ENCODE measurements at places on chromosomes 16 and 17.

DNA sequence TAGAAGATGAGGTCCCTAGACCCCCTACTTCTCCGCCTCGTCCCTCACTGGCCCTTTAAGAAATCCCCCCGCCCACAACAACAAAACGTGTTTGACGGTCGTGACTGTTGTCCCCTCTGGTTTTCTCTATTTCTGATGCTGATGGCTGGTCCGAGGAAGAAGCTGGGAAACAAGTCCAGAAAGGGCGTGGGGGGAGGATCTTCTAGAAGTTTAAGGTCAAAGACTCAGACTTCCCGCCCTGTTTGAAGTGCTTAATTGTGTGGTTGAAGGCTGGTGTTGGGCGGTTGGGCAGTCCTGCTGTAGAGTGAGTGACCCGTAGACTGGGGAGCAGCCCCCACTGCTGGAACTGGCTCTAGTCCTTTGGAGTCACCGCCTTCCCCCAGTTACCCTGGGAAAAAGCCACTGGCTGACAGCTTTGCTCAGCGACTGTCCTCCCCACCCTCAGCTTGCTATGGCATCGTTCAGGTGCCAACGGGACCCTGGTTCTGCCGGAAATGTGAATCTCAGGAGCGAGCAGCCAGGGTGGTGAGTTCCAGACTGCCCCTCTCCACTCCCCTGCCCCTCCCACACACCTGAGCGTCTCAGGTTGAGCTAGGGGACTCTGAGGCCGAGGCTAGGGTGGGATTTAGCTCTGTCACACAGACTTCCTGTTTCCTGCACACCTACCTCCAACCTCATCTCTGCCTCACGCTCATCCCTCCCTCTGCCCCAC, 1.6 kb downstream of the MLLT6 start:
- no peak for DNase-seq

DNA sequence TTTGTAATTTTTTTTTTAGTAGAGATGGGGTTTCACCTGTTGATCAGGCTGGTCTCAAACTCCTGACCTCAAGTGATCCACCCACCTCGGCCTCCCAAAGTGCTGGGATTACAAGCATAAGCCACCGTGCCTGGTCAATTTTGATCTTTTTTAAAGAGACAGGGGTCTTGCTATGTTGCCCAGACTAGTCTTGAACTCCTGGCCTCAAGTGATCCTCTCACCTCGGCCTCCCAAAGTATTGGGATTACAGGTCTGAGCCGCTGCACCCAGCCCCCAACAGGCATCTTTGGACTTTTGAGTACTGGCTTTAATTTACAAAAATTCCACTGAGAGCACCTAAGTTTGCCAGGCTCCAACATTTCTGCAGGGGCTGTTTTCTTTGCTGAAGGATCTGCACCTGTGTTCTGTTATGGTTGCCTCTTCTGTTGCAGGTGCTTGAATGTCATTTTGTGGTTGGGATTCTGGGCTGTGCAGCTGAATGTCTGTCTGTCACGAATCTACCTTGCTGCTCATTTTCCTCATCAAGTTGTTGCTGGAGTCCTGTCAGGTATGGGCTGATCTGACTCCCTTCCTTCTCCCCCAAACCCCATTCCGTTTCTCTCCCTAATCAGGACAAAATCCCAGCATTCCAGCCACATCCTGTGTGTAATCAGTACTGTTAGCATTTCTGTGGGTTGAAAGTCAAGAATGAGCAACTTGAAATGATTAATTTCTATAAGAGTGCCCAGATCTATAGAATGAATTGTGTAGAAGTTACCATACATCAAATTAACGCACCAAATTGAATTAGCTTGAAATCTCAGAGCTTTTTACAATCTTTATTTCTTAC, 8.5 kb downstream of the G6PC1 start:
- DNase-seq, result no peak

DNA sequence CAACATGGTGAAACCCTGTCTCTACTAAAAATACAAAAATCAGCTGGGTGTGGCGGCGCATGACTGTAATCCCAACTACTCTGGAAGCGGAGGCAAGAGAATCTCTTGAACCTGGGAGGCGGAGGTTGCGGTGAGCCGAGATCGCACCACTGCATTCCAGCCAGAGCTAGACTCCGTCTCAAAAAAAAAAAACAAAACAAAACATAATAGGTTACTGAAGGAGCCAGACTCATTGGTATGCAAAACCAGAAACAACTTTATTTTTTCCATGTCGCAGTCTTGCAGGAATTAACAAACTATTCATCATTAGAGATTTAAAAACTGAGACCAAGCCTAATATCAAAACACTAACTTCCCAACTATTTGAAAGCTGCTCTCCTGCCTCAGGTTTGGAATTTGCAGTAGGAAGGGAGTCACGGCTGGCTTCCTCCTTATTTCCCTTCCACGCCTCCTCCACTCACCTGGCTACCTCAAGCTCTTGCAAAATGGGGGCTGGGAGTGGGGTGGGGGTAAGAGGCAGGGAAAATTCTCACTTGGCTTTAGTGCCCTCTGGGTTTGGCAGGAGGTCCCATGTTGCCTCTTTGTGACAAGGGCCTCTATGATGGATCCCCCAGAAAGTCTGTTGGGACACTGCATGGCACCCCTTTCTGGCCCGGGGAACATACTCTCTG, 34.1 kb upstream of the MYH10 start:
- DNase-seq, result no peak

GRCh38 chr16:50037662-50038220, 12.7 kb downstream of the CNEP1R1 start:
- no peak for DNase-seq

DNA sequence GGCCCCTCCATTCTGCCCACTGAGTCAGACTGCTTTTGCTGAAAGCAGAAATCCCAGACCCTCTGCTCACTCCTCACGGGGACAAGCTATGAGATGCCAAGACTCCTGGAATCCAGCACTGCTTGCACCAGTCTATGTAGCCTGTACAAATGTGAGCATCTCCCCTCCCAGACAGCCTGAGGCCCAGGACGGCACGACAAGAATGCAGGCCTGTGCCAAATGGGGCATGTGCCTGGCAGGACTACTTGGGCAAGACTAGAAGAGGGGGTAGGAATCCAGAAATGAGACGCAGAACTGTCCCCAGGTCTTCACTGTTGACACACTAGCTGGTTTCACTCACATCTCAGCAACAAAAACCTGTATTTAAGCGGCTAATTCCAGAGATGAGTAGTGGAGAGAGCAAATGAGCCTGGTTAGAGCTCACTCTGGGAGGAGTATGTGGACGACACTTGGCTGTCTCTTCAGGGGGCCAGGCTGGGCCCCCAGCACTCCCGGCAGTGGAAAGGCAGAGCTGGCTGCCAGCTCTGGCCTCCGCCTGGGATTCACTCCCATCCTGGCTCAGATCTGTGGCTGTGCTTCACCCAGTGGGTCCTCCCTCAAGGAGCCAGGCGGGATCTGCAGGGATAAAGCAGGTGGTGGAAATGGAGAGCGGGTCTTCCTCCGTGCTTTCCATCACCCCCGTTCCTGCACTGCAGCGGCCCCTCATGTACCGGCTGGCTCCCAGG, 2.9 kb upstream of the MYO1C start:
- DNase-seq, result no peak

DNA sequence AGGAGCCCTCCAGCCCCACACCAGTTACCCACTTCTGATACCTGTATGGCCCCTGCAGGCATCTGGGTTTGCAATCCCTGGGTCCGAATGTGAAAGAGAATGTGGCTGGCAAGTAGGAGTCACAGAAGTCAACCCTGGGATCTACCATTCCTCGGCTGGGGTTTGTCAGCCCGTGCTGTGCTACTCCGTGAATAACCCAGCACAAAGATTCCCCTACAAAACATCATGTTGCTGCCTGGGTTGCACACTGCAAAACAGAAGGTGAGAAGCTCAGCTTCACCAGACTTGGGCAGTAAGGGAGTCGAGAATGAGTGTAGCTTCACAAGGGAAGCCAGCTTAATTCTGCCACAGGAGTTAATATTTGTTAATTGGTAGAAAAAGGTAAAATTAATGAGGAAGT, 137.1 kb downstream of the ZFHX3 start:
- no peak for DNase-seq

DNA sequence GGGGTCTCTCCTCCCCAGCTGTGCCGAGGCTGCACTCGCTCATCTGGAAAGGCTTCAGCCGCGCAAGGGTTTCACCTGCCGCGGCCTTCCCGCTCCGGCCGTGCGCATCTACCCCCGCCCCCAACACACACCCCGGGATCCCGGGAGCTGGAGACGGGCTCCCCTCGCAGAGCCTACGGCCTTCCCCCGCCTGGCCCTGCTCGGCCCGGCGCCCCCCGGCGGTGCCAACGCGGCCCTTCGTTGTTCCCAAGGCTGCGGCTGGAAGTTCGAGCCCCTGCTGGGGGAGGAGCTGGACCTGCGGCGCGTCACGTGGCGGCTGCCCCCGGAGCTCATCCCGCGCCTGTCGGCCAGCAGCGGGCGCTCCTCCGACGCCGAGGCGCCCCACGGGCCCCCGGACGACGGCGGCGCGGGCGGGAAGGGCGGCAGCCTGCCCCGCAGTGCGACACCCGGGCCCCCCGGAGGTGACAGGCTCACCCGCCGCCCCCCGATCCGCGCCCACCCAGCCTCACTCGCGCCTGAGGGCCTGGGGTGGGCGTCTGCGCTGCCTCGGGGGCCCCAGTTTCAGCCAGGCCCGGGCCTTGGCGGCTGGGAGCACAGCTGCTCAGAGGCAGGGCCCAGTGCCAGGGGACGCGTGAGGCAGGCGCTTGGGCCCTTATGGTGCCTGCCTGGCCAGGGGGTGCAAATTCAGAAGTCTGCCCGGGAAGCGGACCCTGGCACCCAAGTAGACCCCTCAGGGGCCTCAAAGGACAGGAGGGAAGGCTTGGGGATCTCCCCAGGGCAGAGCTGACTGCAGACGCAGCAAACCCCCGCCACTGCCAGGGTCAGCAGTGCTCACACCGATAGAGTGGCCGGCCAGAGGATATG, 11.2 kb downstream of the GALK1 start:
- no peak for DNase-seq

DNA sequence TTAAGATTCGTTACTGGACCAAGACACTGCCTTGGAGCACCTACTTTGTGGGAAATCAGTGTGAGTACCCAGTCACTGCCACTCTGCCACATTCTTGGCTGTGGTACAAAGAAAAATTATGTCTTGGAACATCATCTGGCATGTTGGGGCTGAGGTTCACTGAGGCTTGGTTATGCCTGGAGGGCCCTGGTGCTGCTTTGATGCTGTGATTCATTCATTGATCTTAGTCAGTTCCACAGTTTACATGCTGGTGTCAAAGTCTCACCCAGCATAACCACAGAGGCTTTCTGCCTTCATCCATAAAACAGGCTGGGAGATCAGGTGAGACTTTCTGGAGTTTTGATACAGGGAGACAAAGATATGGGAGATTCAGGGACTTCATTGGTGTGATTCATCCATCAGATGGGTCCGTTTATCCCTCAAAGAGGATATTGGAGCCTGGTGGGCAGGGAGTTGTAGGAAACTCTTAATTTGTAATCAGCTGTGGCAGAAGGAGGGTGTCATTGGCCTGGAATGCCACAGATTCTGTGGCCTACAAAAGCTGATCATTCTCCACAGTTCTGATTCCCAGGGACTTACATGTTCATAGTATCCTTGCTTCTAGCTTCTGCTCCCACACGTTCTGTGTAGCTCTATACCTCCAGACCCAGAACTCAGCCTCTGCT, 322.5 kb downstream of the PMP22 start:
- no peak for DNase-seq

DNA sequence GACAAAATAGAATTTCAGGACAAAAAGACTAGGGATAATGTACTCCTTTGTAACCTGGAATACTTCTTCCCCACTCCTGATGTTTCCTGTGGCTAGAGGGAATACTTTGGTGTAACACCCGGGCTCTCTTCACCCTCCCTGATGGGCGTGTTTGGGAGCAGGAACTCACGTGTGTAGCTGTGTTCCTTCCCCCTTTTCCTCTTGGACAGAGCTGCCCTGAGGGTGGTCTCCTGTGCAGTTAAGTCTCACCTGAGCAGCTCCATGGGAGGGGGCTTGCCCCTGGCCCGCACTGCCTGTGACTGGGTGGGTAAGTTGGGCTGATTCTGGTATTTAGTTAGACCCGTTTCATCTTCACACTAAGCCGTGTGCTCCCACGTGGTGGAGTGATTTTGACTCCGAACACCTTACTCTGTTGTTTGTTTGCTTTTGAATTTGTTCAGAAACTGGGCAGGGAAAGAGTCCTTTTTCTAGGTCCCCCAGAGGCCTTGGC, 87.9 kb downstream of the OR1D5 start:
- DNase-seq, result no peak

GRCh38 chr17:57806167-57806830, 43.5 kb downstream of the MRPS23 start:
- DNase-seq, result no peak

GRCh38 chr17:59623151-59623550, 3.5 kb downstream of the CLTC start:
- no peak for DNase-seq

DNA sequence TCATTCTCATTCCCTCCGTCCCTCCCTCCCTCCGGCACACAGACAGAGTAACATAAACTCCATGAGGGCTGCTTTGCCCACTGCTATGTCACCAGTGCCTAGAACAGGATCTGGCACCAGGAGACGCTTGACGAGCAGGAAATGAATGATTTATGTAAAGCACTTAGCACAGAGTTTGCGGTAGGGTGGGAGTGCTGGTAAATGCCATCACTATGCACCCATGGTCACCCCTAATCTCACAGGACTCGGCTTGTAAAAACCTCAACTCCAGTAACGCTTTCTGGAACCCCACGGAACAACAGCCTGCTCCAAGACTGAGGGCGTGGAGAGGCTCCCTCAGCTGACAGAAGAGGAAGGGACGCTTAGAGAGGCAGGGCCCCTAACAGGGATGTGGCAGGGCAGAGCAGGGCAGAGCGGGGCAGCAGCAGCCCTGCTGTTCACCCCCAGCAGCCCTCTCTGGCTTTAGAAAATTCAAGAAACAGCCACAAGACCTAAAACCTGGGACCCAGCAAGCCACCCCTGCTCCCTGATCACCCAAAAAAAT, 156.9 kb downstream of the C16orf78 start:
- DNase-seq, result no peak

DNA sequence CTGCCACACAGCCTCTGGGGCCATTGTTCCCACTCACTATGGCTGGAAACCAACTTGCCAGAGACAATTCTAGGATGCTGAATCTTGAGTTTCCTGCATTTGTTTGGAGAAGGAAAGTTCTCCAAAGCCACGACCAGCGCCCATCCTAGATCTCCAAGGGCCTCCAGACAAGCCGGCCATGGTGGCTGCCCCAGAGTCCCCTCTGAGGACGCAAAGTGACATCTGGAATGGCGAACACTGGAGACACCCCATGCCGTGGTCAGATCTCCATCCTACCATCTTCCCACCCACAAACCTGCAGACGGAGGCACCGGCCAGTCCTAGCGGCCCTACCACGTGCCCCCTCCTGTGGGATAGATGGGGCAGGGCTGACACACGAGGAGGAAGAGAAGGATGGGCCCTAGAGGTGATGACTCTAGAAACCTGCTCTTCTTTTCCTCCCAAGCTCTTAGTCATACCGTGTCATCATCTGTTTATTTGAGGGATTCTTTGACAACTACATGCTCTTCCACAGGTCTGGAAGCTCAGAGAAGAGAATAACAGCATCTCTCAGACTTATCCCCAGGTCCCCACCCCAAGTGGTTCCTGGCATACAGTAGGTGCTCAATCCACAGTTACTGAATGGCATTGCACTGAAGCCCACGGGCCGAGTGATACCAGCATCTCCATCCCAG, 71.3 kb downstream of the MYH11 start:
- DNase-seq, result no peak

- no peak for DNase-seq
Measured at GRCh38 chr17:28317099-28317965, 1.7 kb upstream of the TMEM97 start.

GRCh38 chr17:38746004-38746848, 1.9 kb downstream of the PCGF2 start:
- DNase-seq, result no peak

Data from amygdala (tissue), 56 donors.